ENCODE measurements at places on chromosomes 6 and 20.

GRCh38 chr6:143707697-143708096, 29.9 kb downstream of the PHACTR2 start:
- DNase-seq, result no peak

GRCh38 chr6:47165918-47166317, 123.8 kb upstream of the ADGRF1 start:
- DNase-seq, result no peak

DNA sequence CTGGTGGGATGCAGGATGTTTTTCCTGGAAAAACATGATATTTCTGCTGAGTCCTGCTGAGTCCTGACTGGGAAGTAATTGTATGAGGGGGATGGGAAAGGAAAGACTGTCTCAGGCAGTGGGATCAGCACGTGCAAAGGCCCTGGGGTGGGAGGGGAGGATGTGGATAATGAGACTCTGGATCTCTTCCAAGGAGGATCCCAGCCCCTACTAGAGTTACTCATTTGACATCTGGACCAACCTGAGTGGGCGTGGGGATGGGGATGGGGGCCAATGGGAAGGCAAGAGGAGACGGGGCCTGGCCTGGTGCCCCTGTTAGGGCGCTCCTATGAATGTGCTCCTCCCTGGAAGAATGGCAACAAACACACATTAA, 73.0 kb downstream of the CD40 start:
- DNase-seq, result no peak

GRCh38 chr20:6956574-6956973, 189.1 kb downstream of the BMP2 start:
- DNase-seq, result no peak

- DNase-seq, result peak; percentile 50
These were observed 7.4 kb downstream of the TNFAIP3 start for GRCh38 chr6:137874204-137875057.

DNA sequence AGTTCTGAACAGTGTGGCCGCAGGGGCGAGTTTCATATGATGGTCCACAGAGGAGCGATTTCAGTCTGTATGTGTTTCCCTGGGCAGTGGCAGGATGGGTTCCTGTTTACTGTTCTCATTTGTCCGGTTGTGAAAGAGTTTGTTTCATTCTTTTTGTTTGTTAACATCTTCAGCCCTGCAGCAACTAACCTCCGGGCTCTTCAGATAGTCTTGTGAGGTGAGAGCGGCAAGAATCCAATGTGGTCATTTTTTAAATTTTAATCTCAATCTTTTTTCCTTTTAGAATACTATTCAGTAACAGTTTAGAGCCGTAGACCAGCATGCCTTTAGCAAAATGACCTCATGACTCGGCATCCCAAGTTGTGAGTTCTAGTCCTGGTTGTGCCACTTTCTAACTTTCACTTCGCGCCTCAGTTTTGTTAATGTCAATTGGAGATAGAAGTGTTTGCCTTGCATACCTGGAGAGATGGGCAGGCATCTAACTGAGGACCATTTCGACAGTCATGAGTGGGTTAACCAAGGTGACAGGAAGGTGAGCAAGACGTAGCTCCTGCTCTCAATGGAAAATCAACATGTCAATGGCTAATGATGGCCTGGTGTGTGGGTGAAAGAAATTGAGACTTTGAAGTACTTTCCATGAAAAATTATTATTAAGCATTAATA, 38.5 kb upstream of the PXDC1 start:
- DNase-seq, result no peak

- DNase-seq, result no peak
These were observed 22.1 kb downstream of the DCBLD1 start for GRCh38 chr6:117504478-117505144.

DNA sequence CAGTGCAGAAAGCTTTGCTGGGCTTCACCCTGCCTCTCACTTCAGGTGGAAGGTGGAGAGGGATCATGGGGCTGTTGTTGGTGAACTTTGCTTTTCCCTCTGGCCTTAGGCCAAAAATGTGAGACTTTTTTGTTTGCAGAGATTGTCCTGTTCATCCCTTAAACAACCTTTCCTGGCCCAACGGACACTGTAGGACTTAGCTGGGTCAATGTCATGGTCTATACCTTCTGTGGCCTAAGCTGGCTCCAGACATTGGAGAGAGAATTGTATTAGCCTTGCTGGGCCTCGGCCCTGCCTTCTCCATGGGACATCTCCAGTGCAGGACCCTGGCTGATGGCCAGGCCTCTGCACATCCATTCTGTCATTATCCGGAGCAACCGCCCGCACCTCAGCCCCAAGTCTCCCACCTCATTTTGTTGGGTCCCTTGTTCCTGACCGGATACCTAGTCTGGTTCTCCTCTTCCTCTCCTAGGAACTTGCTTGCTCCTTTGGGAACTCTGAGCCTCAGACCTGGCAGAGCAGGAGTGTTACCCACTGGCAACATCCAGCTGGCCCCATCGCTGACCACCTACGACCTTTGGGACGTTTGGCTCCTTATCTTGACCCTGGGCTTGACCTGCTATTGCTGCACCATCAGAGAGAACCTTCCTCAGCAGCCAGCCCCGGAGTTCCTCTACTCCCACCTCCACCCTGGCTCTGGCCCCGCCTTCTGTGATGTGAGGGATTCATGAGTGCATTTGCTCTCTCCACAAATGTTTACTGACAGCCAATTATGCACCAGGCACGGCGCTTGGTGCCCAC, 128.2 kb downstream of the BANF2 start:
- DNase-seq, result no peak

DNA sequence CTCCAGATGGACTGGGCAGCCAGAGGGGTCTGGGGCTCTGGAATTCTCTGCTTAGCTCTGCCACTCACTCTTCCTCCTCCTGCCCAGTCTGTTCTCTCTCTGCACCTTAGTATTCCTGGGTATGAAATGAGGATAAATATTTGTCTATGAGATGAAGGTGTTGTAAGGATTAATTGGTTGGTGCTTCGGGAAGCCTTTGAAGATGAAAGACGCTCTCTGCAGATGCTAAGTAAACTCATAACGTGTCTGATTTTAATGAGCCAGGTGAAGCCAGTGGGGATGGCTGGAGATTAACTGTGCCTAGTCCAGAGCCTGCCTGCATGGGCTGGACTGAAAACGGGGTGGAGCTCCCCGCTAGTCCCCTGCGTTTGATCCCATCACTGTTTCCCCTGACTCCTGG, 23.1 kb upstream of the TCP11 start:
- no peak for DNase-seq

GRCh38 chr6:90098001-90098531, 198.6 kb downstream of the BACH2 start:
- peak; percentile 20 for DNase-seq

- peak; percentile 62 for DNase-seq
These were observed 15.1 kb downstream of the ACSS1 start for GRCh38 chr20:25042531-25043498.

DNA sequence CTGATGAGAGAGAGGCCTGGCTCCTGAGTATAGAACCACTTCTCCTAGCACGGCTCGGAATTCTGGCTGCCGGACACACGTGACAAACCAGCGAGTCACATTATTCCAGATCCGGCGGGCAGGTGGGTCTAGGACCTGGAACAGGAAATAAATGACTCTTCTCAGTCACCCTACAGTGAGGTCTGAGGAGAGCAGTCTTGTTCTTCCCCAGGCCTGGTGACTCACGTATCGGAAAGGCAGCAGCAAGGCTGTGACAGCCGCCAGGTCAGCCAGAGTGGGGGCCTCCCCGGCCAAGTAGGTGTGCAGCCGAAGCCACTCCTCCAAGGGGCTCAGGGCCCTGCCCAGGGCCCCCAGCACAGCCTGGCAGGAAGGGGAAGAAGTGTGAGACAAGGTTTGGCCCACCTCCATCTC, 2.8 kb downstream of the VARS1 start:
- no peak for DNase-seq

DNA sequence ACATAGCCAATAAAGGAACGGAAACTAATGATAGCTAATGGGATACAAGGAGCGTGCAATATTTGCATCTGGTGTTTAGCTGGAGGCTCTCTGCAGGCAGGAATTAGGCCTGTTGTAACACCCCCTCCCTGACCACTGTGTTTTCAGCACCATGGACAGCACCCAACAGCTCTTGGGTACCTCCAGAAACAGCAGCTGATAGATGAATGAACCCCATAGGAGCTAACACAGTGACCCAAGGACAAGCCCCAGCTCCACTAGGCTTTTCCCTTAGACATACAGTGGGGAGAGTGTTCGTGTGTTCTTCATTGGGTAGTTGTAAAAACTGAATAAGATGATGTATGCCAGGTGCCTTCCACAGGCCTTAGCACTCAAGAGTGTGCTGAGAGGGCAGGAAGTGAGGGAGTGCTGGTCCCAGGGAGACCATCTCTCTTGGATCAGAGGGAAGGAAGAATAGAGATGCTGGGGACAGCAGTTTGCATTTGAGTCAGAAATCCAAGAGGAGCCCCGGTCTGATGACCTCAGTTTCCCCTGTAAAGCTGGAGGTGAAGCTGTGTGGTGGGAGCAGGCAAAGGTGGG, 161.3 kb downstream of the PHACTR3 start:
- peak; percentile 5 for DNase-seq
